ENCODE measurements at places on chromosomes 13 and 19. TPM values are rescaled to one million over a fixed set of nuclear protein-coding genes. Genes with fewer than 3 reads are reported as not detected.

DNA sequence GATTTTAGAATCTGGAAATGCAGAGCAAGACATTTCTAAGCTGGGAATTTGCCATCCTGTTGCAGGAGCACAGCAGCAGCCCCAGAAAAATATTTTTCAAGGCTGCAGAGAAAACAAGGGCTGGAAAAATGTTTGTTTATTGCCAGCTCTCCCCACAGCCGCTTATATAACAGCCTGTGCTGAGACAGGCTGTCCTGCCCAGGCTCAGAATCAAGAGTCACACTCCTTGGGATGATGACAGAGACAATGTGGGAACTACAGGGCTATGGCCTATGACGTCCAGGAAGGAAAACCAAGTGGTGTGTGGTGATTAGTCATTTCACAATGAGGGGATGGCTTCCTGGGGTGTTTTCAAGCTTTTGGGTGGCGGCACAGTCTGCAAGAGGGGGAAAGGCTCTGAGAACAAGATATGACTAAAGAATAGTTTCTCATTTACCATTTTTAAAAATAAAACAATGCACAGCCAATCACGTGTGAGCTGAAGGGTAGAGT lies 136.3 kb upstream of the SERP2 start:
- DNase-seq, result peak; percentile 72

Gene ADPRHL1
- total RNA-seq, result 3.3 TPM

DNA sequence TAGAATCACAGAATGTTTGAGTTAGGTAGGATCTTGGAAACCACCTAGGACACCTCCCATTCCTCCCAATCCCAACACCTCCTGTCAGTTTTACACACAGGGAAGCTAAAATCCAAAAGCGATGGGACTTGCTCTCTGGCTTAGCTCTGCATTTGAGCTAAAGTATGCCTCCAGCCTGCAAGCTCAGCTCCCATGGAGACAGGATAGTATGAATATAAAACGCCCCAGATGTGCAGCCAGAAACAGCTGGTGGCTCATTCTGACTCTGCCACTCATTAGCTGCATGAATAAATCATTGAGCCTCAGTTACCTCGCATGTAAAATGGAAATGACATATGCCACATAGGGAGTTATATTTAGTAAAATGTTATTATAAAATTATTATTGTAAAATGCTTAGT lies 336.0 kb downstream of the SUCLA2 start:
- DNase-seq, result no peak

- no peak for DNase-seq
Measured at GRCh38 chr19:3683405-3684053, 16.7 kb downstream of the PIP5K1C start.

Gene PSG11
- total RNA-seq, result not detected

- no peak for DNase-seq
Measured at GRCh38 chr19:4012092-4012974, 4.8 kb downstream of the PIAS4 start.

DNA sequence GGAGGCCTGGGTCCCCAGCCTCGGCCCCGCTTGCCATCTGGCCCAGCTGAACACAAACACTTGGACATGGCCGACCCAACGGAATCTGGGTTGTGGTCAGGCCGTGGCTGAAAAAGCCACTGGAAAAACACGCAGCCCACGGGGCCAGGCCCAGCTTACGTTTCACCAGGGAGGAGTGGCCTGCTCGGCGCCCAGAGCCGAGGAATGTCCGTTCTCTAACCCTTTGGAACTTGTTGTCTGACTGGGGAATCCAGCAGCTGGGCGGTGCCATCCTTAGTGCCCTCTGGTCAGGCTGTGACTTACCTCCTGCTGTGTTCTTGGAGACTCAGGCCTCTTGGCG lies 13.8 kb downstream of the CILP2 start:
- no peak for DNase-seq

Gene GNA15
- total RNA-seq, result 1.2 TPM

Gene CEACAM3
- not detected for total RNA-seq

GRCh38 chr13:66128201-66128600 lies 1101.9 kb downstream of the PCDH9 start:
- no peak for DNase-seq

- DNase-seq, result no peak
Measured at GRCh38 chr13:97386801-97387484, 47.0 kb upstream of the RAP2A start.

Gene C19orf73
- 2.7 TPM for total RNA-seq

DNA sequence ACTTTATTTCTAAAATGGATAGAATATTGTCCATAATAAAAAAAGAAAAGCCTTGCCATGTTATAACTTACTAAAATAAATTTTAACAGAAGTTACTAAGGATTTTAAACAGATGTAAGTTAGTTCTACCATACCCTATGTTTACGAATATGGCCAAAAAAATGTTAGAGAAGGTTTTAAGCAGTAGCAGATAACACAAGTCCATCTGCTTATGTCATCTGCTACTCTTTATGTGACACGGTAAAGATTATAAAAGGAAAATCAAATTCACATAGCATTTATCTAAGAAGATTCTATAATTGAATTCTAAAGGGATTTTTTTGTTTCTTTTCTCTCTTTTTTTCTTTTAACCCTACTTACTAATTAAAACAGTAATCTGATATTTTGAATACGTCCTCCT lies 114.2 kb upstream of the MIR17HG start:
- DNase-seq, result no peak

GRCh38 chr19:19964416-19964815 lies 63.7 kb downstream of the ZNF93 start:
- no peak for DNase-seq

Gene PTPRS
- total RNA-seq, result 9.3 TPM

DNA sequence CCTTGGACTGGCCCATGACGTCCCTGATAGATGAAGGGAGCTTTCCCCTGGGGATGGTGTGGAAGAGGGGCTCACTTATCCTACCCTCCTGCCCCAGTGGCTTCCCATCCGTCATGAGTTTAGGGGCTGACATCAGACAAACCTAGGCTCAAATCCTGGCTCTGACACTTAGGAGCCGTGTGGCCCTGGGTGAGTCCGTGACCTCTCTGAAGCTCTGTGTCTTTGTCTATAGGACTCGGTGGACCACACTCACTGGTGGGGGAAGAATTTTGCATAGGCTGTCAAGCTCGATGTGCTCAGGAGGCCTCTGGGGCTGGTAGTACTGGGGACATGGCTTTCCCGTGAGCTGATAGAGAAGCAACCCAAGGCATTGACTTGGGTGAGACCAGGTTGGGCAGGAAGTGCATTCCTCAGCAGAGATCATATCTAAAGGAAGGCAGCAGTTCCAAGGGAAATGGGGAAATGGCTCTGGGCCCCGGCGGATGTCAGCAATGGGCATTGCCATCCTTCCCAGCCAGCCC lies 17.4 kb upstream of the AP1M2 start:
- DNase-seq, result no peak

Gene TEX29
- total RNA-seq, result not detected

DNA sequence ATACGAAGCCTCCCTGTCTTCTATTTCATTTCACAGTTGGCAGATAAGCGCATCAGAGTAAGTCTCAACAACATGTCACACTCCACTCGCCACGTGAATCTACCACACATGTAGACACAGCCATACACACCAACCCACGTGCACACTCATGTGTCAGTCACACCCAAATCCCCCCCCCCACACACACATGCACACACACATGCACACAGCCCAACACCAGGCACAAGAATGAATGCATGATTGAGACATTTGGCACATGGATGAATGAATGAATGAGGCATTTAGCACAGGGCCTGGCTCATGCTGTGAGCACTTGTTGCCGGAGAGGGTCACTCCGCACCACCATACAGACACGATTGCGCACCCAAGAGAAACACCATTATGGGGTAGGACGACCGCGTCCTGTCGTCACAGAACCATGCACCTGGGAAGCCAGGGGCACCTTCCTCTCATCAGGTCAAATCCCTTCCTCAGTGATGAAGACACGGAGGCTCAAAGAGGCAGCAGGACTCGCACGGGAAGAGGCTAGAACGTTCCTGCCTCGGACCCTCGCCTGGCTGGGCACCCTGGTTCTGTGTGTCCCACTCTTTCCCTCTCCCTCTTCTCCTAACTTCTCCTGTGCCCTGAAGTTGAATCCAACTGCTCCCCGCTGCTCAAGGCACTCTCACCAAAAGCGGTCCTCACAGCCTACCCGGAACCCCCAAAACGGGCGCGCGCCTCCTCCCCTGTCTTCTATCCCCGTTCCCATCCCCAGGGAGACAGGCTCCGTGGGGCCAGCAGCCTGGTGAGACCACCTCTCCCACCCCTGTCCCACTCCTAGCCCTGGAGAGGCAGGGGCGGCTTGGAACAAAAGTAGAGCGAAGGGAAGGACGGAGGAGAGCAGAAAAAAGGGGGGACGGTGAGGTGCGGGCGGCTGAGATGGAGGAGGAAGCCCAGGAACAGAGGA lies 1.3 kb downstream of the MEIS3 start:
- DNase-seq, result no peak

DNA sequence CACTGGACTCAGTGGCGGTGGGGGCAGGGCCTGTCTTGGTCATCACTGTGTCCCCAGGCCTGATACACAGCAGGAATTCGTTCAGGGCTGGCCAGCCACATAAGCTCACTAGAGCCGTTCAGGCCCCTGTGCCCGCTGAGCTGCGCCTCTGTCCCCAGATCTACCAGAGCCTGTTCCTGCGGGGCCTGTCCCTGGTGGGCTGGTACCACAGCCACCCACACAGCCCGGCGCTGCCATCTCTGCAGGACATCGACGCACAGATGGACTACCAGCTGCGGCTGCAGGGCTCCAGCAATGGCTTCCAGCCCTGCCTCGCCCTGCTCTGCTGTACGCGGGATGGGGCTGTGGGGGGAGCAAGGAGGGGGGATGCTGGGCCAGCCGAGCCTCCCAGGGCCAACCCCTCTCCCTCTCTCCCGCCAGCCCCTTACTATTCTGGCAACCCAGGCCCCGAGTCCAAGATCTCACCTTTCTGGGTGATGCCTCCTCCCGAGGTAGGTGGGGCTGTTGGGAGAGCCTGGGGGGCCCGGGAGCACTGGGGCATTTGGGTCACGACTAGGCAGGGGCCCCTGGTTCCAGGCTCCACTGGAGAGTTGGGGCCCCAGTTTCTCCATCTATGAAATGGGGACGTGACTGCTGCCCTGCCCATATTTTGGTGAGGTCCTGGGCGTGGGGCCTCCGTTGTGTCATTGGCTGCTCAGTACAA lies 13.9 kb downstream of the MPND start:
- no peak for DNase-seq

Gene VAV1
- 1.4 TPM for total RNA-seq

DNA sequence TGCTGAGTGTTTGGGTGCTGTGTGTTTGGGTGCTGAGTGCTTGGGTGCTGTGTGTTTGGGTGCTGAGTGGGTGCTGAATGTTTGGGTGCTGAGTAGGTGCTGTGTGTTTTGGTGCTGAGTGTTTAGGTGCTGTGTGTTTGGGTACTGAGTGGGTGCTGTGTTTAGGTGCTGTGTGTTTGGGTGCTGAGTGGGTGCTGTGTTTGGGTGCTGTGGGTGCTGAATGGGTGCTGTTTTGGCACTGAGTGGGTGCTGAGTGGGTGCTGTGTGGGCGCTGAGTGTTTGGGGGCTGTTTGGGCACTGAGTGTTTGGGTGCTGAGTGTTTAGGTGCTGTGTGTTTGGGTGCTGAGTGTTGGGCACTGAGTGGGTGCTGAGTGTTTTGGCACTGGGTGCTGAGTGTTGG lies 48.5 kb upstream of the F7 start:
- no peak for DNase-seq

GRCh38 chr13:29428310-29429181 lies 166.9 kb downstream of the SLC7A1 start:
- no peak for DNase-seq

DNA sequence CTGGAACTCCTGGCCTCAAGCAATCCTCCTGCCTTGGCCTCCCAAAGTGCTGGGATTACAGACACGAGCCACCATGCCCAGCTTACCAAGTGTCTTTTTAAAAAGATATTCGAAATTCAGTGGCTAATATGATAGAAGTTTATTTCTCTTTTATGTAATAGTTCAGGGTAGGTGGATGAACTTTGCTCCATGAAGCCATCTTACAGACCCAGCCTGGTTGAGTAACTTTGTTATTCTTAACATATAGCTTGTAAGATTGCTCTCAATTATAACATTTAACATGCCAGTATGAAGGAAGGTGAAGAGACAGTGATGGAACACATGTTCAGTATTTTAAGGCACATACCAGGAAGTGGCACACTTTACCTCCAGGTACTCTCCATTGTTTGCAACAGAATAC lies 42.4 kb downstream of the ZIC2 start:
- DNase-seq, result no peak

DNA sequence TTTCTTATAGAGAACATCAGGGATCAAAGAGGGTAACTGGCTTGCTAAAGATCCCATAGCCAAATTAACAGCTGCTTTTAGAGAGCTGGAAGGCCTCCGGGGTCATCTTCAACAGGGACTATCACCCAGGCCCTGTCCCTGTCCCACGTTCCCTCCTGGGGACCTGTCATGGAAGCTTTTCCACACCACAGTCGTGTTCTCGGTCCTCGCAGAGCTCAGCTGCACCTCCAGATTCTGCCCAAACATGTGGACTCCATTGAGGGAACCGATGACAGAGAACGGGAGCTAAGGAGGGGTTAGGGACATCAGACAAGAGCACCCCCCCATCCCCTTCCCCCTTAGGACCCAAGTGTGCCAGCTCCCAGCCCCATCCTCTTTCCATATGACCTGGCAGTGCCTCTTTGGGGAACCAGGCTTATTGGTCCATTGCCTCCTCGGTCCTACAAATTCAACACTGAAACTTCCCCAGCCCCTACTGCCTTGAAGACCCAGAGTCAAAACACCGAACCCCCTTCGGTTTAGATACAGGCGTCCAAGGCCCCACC lies 568 bp downstream of the FUZ start:
- DNase-seq, result no peak

DNA sequence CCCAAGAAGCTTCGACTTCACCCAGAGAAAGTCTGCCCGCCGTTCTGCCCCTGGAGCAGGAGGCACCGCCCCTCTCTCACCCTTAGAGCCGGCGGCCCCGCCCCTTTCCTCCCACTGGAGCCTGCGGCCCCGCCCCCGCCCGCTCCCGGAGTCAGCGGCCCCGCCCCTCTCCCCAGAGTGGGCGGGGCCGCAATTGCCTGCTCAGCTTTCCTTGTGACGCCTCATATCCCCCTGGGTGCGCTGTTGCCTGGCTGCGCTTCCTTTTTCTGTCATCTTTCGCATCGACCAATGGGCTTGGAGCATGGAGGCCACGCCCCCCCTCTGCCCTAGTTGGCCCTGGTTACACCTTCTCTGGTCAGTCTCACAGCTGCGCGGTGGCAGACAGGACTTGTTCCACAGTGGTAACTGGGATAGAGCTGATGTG lies 38.2 kb upstream of the ZNF492 start:
- DNase-seq, result no peak

Gene PALM
- 17.1 TPM for total RNA-seq

Gene SIGLEC8
- not detected for total RNA-seq

DNA sequence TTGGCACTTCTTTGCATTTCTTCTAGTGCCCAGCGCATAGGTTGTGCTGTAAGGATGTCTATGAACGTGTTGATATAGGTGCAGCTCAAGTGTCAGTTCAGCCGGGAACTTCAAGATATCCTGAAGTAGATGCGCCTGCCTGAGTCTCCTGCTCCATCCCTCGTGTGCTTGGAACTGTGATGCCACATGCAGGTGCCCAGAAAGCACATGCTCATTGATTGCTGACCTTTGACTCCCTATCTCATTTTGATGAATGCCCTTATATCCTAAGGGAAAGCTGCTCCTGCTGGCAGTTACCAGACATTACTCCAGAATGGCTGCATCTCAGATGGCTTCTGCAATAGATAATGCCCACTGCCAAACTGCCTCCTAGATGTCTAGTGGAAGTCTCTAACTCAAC lies 40.9 kb downstream of the CBY2 start:
- DNase-seq, result no peak

All from epithelial cell of proximal tubule (primary cell).